ENCODE measurements at places on chromosomes 4 and X.

DNA sequence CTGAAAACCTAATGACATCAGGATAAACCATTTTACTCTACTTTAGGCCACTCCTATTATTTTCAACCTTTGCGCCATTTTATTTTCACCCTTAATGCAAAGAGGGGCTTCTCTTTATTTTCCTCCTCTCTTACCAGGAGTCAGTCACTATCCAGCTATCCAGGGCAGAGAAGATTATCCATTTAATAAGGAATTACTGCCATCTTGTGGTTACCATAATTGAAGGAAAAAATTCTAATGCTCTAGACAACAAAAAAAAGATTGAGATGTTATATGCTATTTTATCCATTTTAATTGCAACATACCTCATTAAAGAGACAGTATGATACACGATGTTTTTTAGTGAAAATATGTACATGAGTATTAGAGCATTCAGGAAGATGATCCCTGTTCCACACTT is 514.5 kb upstream of the FAM241A start:
- no peaks in the 10 kb centered on the region for H3K27me3 ChIP-seq
- H3K27ac ChIP-seq = no peak overlapping the region
- peaks cover 23% of the 10 kb centered on the region for H3K4me1 ChIP-seq
- H3K36me3 ChIP-seq = no peaks in the 10 kb centered on the region

GRCh38 chr4:71307729-71308128 is 31.1 kb upstream of the SLC4A4 start:
- H3K27me3 ChIP-seq = no peaks in the 10 kb centered on the region
- no peak overlapping the region for H3K27ac ChIP-seq
- H3K4me3 ChIP-seq = no peak overlapping the region
- H3K36me3 ChIP-seq = peaks cover 53% of the 10 kb centered on the region

GRCh38 chrX:7247346-7247745 is 99.4 kb upstream of the PUDP start:
- H3K27me3 ChIP-seq = no peaks in the 10 kb centered on the region
- no peak overlapping the region for H3K27ac ChIP-seq
- DNase-seq = no peak
- no peak overlapping the region for H3K4me3 ChIP-seq

GRCh38 chrX:69185886-69186285 is 20.6 kb upstream of the PJA1 start:
- H3K4me3 ChIP-seq = no peak overlapping the region
- H3K27ac ChIP-seq = no peak overlapping the region
- no peak for DNase-seq
- peaks cover 9% of the 10 kb centered on the region for H3K27me3 ChIP-seq

- no peak for DNase-seq
- no peaks in the 10 kb centered on the region for H3K4me1 ChIP-seq
- no peak overlapping the region for H3K4me3 ChIP-seq
- no peaks in the 10 kb centered on the region for H3K27me3 ChIP-seq
- H3K36me3 ChIP-seq = peaks cover 14% of the 10 kb centered on the region
- peak overlapping the region; percentile 44 for H3K27ac ChIP-seq
Measured at GRCh38 chr4:102601586-102602227, 100.5 kb downstream of the NFKB1 start.

DNA sequence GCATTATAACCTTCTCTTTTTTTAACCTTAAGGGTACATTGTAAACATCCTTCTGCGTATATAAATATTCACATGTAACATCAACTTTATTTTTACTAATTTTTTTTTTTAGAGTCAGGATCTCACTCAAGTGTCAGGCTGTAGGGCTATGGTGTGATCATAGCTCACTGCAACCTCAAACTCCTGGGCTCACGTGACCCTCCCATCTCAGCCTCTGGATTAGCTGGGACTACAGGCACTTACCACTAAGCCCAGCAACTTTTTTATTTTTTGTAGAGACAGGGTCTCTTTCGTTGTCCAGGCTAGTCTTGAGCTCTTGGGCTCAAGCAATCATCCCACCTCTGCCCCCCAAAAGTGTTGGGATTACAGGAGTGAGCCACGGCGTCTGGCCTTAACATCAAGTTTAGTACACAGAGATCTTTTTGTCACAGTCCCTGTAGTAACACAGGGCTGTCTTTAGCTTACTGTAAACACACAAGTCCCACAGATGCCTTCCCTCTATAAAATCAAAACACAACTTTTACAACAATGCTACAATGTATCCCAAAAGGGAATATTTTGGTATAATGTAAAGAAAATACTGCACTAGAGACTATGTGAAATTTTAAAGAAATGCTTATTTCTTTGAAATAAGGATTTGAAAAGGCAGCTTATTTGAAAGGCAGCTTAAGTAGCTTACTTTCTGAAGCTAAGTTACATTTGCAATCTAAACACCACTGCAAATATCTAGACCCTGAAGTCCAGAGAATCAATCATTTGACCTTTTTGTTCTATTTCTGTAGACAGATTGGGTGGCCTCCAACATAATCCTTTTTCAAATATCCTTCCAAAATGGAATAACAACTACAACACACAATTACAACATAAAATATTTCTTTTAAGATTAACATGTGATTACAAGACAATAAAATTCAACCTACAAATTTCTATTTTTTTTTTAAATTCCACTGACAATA is 116.0 kb downstream of the APBB2 start:
- peaks cover 19% of the 10 kb centered on the region for H3K4me1 ChIP-seq
- no peaks in the 10 kb centered on the region for H3K27me3 ChIP-seq
- H3K27ac ChIP-seq = peak overlapping the region; percentile 27
- H3K4me3 ChIP-seq = no peak overlapping the region
- H3K36me3 ChIP-seq = no peaks in the 10 kb centered on the region

DNA sequence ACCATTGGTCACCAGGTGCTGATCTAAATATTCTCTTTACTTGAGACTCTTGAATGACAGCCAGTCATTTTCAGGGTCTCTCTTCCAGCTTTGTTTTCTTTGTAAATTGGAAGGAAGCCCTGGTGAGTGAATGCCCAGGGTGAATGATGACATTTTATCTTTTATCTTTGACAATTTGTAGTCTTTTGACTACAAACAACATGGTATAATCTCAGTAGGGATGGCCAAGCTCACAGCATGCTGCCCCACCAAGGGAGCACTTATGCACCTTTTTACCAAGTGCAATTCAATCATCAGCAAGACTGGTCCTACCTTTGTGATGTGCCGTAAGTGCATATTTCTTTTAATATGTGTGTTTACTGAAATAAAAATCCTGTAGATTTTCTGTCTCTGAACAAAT is 5.7 kb downstream of the AFM start:
- H3K4me1 ChIP-seq = peaks cover 7% of the 10 kb centered on the region
- H3K36me3 ChIP-seq = no peaks in the 10 kb centered on the region
- no peak overlapping the region for H3K27ac ChIP-seq

DNA sequence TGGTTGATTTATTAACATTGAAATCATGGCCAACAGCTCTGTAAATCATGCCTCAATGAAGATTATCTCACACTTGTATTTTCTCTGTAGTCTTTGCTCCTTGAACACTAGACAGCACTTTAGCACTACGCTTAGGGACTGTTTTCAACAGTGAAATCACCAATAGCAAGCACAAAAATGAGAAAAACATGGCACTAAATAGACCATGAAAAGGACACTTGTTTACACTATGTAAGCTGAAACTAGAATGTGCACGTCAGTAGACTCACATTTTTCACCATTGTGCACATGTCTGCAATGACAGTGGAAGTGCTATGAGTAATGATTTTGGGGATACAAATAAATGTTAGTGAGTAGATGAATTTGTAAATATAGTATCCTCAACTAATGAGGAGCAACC is 3.1 kb downstream of the BMP2K start:
- no peak overlapping the region for H3K4me3 ChIP-seq
- H3K27ac ChIP-seq = no peak overlapping the region
- H3K4me1 ChIP-seq = peaks cover 18% of the 10 kb centered on the region
- no peak for DNase-seq
- H3K36me3 ChIP-seq = no peaks in the 10 kb centered on the region

DNA sequence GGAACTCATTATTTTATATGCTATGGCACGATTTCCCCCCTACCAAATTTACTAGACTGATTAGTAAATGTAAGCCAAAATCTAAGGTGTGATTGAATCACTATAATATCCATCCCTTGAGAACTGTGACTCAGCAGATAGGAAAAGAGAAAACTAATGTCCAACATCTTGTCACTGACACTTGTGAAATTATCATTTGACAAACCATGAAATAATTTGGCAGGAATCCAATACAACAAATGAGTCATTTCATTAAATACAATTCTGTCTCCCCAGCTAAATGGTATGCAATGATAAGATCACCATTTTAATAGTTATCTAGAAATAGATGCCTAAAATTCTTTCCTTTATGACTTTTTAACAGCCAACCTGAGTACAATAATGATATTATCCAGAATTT is 462.3 kb downstream of the DMD start:
- H3K27me3 ChIP-seq = no peaks in the 10 kb centered on the region
- DNase-seq = no peak
- H3K4me1 ChIP-seq = peaks cover 6% of the 10 kb centered on the region
- H3K4me3 ChIP-seq = no peak overlapping the region
- no peaks in the 10 kb centered on the region for H3K36me3 ChIP-seq

GRCh38 chrX:8404926-8405325 is 59.7 kb upstream of the VCX3B start:
- DNase-seq = no peak
- no peaks in the 10 kb centered on the region for H3K36me3 ChIP-seq
- no peak overlapping the region for H3K4me3 ChIP-seq
- no peaks in the 10 kb centered on the region for H3K27me3 ChIP-seq
- peaks cover 14% of the 10 kb centered on the region for H3K4me1 ChIP-seq

GRCh38 chr4:172791841-172792240 is 376.8 kb upstream of the GALNT7 start:
- no peak for DNase-seq
- no peak overlapping the region for H3K27ac ChIP-seq
- no peaks in the 10 kb centered on the region for H3K27me3 ChIP-seq
- H3K4me1 ChIP-seq = peaks cover 6% of the 10 kb centered on the region

DNA sequence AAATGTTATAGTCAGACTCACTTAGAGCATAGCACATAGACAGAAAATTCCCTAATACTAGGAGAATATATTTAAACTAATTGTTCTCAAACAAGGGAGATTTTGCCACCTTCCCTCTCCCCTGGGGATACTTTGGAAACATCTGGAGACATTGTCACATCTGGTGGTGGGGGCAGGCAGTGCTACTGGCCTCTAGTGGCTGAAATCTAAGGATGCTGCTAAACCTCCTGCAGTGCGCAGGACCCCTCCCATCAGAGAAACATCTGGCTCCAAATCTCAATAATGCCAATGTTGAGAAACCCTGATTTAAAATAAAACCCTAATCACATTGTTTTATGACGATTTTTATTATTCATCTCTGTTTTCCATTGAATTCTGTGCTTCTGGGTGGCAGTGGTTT is 244.9 kb downstream of the FRMPD4 start:
- no peaks in the 10 kb centered on the region for H3K4me1 ChIP-seq
- no peaks in the 10 kb centered on the region for H3K36me3 ChIP-seq
- DNase-seq = no peak

All from progenitor cell of endocrine pancreas (in vitro differentiated cells).